ENCODE measurements at places on chromosomes 6 and 20.

DNA sequence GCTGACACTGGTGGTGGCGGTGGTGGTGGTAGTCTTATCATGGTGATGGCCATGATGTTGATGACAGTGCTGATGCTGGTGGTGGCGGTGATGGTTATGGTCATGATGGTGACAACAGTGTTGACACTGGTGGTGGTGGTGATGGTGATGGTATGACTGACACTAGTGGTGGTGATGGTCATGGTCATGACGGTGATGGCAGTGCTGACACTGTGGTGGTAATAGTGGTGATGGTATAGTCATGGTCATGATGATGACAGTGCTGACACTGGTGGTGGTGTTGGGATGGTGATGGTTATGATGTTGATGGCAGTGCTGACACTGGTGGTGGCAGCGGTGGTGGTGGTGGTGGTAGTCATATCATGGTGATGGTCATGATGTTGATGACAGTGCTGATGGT is 205.7 kb downstream of the CDH4 start:
- no peaks in the 10 kb centered on the region for H3K36me3 ChIP-seq
- DNase-seq = no peak
- no peak overlapping the region for H3K27ac ChIP-seq
- no peaks in the 10 kb centered on the region for H3K27me3 ChIP-seq
- H3K4me1 ChIP-seq = no peaks in the 10 kb centered on the region

DNA sequence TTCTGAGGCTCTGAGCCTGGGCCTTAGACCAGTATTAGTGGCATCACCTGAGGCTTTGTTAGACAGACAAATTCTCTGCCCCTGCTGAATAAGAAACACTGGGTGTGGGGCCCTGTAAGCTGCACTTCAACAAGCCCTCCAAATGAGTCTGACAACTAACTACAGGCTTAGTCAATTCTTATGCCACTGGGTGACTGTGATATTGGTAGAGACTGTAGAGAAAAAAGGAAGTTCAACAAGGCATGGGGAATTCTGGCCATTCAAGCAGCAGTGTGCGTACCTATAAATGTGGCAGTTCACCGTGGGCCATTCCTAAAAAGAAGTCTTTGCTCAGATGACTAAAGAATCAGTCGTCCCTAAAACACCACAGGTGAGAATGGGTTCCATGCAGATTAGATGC is 82.7 kb downstream of the MDN1 start:
- no peak overlapping the region for H3K27ac ChIP-seq
- H3K4me1 ChIP-seq = no peaks in the 10 kb centered on the region
- no peaks in the 10 kb centered on the region for H3K27me3 ChIP-seq
- H3K4me3 ChIP-seq = no peak overlapping the region
- DNase-seq = no peak
- H3K36me3 ChIP-seq = peaks cover 5% of the 10 kb centered on the region

DNA sequence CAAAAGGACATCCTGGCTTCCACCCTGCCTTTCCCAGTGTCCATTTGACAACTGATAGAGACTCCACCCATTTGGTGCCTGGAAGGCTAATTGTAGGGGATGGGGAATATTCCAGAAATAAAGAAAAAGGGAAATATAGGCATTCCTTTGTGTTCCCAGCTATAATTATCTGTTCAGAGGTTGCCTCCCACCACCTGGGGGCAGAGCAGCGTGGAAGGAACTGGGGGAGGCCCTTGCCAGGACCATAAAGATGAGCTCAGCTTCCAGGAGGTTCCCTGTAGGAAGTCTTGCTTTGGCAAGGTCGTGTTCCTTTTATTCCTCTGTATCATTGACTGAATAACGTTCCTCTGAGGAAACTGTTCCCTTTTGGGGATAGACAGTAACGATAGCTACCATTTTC is 214.7 kb downstream of the TFAP2C start:
- no peaks in the 10 kb centered on the region for H3K36me3 ChIP-seq
- H3K27me3 ChIP-seq = no peaks in the 10 kb centered on the region
- DNase-seq = no peak
- no peak overlapping the region for H3K4me3 ChIP-seq
- H3K4me1 ChIP-seq = no peaks in the 10 kb centered on the region
- no peak overlapping the region for H3K27ac ChIP-seq

DNA sequence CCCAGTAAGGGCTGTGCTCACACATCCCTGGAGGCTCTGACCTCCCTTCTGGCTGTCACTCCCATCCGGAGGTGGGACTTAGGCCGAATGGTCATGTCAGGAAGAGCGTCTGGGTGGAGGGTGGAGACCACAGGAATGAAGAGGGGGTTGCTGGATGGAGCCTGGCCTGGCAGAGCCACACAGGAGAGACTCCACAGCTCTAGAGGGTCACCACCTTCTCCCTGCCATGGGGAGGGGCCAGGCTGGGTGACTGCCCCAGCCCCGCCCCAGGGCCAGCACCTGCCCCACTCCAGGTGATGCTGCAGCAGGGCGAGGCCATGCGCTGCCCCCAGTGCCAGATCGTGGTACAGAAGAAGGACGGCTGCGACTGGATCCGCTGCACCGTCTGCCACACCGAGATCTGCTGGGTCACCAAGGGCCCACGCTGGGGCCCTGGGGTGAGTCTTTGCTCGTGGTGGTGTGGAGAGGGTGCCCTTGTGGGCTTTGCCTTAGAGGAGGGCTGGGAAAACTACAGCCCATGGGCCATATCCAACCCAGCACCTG is 20.6 kb downstream of the RBCK1 start:
- H3K4me3 ChIP-seq = no peak overlapping the region
- H3K4me1 ChIP-seq = peaks cover 8% of the 10 kb centered on the region
- H3K27me3 ChIP-seq = no peaks in the 10 kb centered on the region
- no peak for DNase-seq

- H3K4me1 ChIP-seq = no peaks in the 10 kb centered on the region
- no peak within 1 kb of the TSS for H3K27ac ChIP-seq
- no peak for DNase-seq
- no peaks in the 10 kb centered on the region for H3K27me3 ChIP-seq
- H3K36me3 ChIP-seq = no peaks in the 10 kb centered on the region
- no peak within 1 kb of the TSS for H3K4me3 ChIP-seq
These were observed at the start of gene TAAR1 for GRCh38 chr6:132659082-132659481. Gene TAAR1 (minus strand): TSS chr6:132659182. CDS start chr6:132646003, 13,179 bp downstream.

GRCh38 chr6:139115989-139116758 is 18.7 kb upstream of the HECA start:
- no peak for DNase-seq
- H3K36me3 ChIP-seq = no peaks in the 10 kb centered on the region
- no peaks in the 10 kb centered on the region for H3K27me3 ChIP-seq
- peak overlapping the region; percentile 44 for H3K27ac ChIP-seq
- H3K4me3 ChIP-seq = peak overlapping the region; percentile 18

- H3K27ac ChIP-seq = no peak overlapping the region
- DNase-seq = no peak
- H3K4me1 ChIP-seq = no peaks in the 10 kb centered on the region
- no peaks in the 10 kb centered on the region for H3K27me3 ChIP-seq
- no peak overlapping the region for H3K4me3 ChIP-seq
- no peaks in the 10 kb centered on the region for H3K36me3 ChIP-seq
These were observed 248.7 kb downstream of the ADGB start for GRCh38 chr6:146847426-146847825.

GRCh38 chr20:45181639-45182038 is 6.9 kb downstream of the PI3 start:
- no peaks in the 10 kb centered on the region for H3K27me3 ChIP-seq
- H3K27ac ChIP-seq = no peak overlapping the region
- no peak overlapping the region for H3K4me3 ChIP-seq
- H3K36me3 ChIP-seq = no peaks in the 10 kb centered on the region
- no peak for DNase-seq

GRCh38 chr6:143966312-143966711 is 41.7 kb downstream of the PLAGL1 start:
- no peak overlapping the region for H3K27ac ChIP-seq
- H3K27me3 ChIP-seq = no peaks in the 10 kb centered on the region
- DNase-seq = no peak
- H3K36me3 ChIP-seq = no peaks in the 10 kb centered on the region

DNA sequence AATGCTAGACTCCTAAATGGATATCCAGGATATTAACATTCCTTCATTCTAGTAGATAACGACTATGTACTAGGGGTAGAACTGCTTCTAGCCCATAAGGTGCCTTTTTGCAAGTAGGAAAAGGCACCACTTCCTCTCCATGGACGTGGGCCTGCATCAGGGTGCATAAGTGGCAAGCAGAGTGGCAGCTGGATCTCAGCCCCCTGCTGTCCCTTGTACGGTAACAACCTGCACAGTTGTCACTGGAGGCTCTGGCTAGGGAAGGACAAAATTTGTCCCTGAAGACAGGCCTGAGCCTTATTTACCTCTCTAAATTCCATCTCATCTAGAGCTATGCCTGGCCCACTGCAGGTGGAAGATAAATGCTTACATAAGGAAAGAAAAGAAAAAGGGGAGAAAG is 42.5 kb upstream of the SAYSD1 start:
- H3K4me1 ChIP-seq = peaks cover 4% of the 10 kb centered on the region
- H3K27me3 ChIP-seq = no peaks in the 10 kb centered on the region
- H3K27ac ChIP-seq = no peak overlapping the region
- no peak overlapping the region for H3K4me3 ChIP-seq
- DNase-seq = no peak

DNA sequence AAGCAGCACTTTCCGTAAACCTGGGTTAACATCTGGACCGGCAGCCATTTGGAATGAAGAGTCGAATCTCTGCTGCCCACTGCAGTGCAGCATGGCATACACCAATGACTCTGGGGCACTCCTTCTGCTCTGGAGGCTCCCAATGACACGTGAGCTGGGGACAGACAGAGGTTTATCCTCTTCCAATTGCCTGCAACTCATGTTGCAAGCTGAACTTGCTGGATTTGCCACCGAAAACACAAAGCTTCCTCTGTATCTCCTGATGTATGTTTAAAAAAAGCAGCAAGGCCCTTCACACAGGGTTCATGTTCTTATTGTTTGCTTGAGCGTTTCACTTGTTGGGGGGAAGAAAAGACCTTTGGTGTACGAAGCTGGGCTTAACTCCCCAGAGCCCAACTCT is 10.8 kb downstream of the NCOA5 start:
- peaks cover 5% of the 10 kb centered on the region for H3K36me3 ChIP-seq
- no peaks in the 10 kb centered on the region for H3K27me3 ChIP-seq
- no peak overlapping the region for H3K4me3 ChIP-seq
- H3K27ac ChIP-seq = no peak overlapping the region

DNA sequence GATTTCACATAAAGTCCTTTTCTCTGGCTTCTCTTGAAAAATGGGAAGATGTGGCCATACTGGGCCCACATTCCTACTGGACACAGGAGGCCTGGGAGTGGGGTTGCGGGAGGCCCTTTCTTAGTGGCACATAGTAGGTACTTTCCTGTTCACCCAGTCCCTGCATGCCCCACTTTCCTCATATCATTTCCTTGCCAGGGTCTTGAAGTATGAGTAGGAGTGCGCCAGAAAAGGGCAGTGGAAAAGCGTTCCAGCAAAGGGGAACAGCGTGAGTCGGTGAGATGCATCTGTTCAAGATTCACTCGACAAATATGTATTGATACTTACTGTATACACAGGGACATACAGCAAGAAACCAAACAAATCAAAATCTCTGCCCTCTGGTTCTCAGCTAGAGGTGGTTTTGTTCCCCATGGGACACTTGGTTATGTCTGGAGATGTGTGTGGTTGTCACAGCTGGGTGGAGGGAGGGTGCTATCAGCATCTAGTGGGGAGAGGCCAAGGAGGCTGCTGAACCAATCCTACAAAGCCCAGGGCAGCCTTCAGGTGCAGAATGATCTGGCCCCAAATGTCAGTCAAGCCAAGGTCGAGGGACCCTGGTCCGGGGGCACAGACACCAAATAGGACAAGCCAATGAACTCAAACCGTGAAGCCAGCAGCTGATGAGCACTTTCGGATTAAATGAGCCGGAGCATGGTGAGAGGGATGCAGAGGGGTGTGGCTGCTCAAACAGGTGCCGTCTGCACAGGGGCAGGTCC is 151.4 kb downstream of the CEBPB start:
- no peaks in the 10 kb centered on the region for H3K27me3 ChIP-seq
- no peaks in the 10 kb centered on the region for H3K36me3 ChIP-seq
- peaks cover 20% of the 10 kb centered on the region for H3K4me1 ChIP-seq
- no peak overlapping the region for H3K27ac ChIP-seq

DNA sequence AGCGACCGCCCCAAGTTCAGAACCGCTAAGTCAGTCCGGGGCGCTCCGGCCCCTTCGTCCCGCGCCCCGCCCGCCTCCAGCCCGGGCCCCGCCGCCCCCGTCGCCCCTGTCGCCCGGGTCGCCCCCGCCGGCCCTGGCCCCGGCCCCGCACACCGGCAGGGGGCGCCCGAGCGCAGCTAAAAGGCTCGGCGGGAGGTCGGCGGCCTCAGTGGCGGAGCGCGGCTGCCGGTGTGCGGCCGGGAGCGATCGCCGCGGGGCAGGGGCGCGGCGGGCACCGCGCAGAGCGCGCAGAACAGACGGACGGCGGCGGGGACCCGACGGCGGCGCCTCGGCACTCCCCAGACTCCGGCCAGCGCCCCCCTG is at the start of gene FNDC1:
Gene FNDC1 (plus strand): TSS at position 208 of the 363 bp plus-strand sequence. CDS start 197 bp downstream, outside the sequence.
- H3K27me3 ChIP-seq = peaks cover 13% of the 10 kb centered on the region
- DNase-seq = peak; percentile 27
- H3K4me1 ChIP-seq = peaks cover 4% of the 10 kb centered on the region
- no peak within 1 kb of the TSS for H3K27ac ChIP-seq

DNA sequence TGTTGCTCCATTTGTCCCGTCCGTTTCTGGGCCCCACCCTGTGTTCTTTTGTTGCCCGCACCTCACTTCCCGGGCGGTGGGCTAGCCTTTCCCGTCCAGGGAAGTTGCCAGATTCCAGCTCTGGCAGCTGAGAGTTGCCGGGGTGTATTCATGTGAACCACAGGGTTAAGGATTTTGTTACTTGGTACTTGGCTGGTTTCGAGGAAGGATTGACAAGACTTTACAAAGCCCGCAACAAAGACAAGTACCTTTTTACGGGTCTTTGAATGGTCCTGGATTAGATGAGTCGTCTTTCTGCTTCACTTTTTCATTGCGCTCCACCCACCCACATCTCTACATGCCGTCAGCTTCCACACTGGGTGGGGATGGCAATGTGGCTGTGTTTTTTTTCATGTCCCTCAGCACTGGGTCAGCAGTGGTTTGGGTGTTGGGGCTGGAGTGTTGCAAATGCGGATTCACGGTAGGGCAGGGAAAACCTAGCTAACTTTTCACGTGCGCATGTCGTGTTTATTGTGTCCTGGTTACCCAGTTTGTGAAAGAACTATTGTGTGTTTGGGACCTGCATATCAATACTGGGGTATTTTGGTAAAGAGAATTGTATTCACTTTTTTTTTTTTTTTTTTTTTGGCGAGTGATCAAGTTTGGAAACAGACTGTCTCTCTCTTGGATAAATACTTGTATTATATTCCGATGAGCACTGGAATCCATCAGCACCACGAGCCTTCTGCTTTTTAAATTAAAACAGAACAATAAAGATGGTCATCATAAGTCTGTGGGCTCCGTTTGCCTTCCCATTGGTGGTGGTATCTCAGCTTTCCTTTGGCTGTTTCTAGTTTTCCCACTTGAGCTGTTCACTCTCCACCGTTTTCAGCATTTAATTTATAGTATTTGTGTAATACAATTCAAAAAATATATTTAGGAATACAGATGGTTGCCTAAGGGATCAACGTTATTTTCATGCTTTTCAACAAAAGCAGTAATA is 1.2 kb downstream of the DUSP22 start:
- DNase-seq = no peak
- H3K4me1 ChIP-seq = peaks cover 26% of the 10 kb centered on the region
- H3K27me3 ChIP-seq = no peaks in the 10 kb centered on the region
- H3K27ac ChIP-seq = peak overlapping the region; percentile 82
- peak overlapping the region; percentile 63 for H3K4me3 ChIP-seq
